Psoas muscle (tissue), 8 donors: ENCODE measurements at places on chromosomes 2 and 18.

DNA sequence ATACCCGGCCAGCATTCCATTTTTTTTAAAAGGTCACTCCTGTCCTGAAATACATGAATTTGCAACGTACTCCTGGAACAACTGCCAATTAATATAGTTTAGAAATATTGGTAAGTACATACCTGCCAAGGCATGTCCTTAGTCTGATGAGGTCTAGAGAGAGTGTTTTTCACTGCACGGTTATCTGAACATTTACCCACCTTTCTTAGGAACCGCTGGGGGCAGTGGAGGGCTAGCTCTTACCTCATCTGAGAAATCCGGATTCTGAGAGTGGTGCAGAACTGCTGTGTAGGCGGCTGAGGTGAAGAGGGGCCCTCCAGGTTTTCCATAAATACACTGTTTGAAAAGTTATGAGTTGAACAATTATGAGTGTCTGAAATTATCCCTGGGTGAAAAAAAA, 133.1 kb upstream of the CCDC195 start:
- DNase-seq: no peak

GRCh38 chr2:133885847-133886246, 317.6 kb upstream of the NCKAP5 start:
- DNase-seq: no peak

- no peak for DNase-seq
Measured at GRCh38 chr2:113014067-113014466, 8.8 kb downstream of the IL36A start.

GRCh38 chr2:233367586-233367985, 13.3 kb downstream of the DGKD start:
- DNase-seq: no peak

DNA sequence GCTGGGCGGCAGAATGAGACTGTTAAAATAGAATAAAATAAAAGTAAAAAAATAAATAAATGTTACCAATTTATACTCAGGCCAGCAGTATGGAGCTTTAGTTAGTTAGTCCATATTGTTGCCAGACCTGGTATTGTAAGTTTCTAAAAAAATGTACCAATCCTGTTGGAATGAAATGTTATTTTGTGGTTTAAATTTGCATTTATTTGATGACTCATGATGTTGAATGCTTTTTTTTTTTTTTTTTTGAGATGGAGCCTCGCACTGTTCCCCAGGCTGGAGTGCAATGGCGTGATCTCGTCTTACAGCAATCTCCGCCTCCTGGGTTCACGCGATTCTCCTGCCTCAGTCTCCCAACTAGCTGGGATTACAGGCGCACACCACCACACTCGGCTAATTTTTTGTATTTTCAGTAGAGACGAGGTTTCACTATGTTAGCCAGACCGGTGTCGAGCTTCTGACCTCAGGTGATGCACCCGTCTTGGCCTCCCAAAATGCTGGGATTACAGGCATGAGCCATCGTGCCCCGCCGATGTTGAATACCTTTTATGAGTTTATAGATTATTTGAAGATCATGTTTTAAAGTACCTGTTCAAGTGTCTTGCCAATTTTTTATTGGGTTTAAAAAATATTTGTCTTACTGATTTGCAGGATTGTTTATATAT, 5.7 kb upstream of the PTPRN start:
- no peak for DNase-seq

GRCh38 chr2:199984755-199985154, 29.4 kb downstream of the MAIP1 start:
- no peak for DNase-seq

DNA sequence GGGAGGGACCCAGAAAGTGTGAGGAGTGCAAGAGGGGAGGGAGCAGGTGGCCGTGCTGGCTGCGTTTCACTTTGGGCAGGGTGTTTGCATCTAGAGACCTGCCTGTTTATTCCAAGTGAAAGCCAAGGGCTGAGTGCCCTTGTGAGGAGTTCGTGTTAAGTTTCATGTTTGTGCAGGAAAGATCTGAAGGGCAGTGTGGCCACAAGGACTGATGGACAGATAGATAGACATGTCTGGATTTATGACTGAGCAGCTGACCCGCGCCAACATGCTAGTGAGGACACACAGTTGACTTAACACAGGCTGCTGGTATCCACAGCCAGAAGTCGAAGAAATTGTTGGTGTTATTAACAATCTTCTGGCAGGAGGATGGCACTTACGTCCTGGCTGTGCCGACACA, 387.6 kb upstream of the TNP1 start:
- peak; percentile 80 for DNase-seq

GRCh38 chr18:61965311-61965710, 72.5 kb upstream of the RNF152 start:
- no peak for DNase-seq

GRCh38 chr2:202945497-202945896, 33.4 kb downstream of the CARF start:
- no peak for DNase-seq

DNA sequence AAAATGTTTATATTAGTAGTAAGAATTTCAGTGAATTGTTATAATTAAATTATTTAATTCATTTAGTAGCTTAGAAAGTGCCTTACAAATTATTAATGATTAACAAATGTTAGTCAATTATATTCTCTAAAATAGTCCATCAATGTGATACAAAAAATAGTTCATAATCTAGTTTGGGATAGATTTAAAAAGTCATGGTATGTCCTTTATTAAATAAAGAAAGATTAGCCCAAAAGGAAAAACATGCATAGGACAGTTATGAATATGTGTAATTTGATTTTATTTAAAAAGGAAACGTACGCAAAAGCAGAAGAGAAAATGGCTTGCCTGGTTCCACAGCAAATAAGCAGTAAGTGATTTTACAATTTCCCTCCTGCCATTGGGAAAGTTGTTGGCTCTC, 768.5 kb downstream of the TRIB2 start:
- DNase-seq: no peak

- DNase-seq: no peak
Measured at GRCh38 chr2:21590026-21590690, 466.4 kb downstream of the TDRD15 start.

- no peak for DNase-seq
Measured at GRCh38 chr18:37006742-37007141, 177.8 kb downstream of the KIAA1328 start.

- no peak for DNase-seq
Measured at GRCh38 chr18:35345460-35345921, 1.3 kb upstream of the ZNF24 start.

GRCh38 chr18:25033747-25034471, 318.1 kb downstream of the ZNF521 start:
- DNase-seq: no peak

DNA sequence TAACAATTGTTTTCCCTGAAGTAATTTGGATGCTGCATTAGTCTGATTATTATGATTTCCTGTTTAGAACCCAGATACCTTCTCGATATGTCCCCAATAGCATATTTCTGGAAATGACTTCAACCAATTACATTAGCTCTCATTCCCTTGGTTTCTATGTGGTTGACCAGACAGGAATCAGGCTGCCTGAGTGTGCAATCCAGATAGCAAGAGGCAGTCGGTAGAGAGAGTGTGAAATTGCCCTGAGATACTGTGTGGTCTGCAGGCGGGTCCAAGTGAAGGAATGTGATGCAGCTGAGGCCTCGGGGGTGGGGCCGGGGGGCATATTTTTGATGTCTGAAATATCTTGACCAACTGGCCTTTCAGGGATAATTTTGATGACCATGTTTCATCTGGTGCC, 143.9 kb upstream of the ITGA6 start:
- DNase-seq: no peak

GRCh38 chr2:212124598-212124997, 414.0 kb downstream of the ERBB4 start:
- no peak for DNase-seq

- DNase-seq: no peak
Measured at GRCh38 chr2:242051463-242051862, 181.9 kb downstream of the RTP5 start.

GRCh38 chr18:6404834-6405233, 9.9 kb downstream of the L3MBTL4 start:
- DNase-seq: no peak

DNA sequence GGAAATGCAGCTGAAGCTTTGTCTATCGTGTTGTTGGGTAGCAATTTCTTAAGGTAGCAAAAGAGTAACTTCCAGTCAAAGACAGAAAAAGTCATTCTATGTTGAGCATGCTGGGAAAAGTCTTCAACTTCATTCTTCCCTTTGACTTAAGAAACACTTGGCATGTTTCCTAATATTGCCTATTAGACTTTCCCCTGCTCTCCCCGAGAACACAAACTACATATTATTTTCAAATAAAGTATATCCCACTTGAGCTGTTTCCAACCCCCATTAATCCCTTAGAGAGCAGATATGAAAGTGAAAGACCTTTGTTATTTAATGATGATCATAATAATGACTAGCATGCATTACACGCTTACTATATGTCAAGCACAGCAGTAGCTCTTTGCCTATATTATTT, 136.0 kb upstream of the SPOPL start:
- no peak for DNase-seq

GRCh38 chr18:31512203-31512764, 14.3 kb downstream of the DSG2 start:
- DNase-seq: no peak

DNA sequence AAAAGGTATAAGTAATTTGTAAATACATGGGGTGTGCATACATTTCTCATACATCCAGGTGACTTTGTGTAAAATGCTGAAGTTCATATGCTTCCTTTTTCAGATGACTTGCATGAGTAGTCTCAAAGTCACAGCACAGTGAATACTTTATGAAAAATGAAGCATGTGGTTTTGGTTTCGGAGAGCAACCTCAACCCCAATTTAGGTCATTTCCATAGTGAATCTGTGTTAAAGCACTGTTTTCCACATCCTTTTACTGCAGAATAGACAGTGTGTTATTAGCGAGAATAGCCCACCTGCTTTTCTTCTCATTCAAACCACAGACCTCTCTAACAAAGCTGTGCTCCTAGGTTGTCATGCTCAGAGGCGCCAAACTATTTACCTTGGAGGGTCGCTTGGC, 204.4 kb upstream of the RASGRP3 start:
- no peak for DNase-seq

GRCh38 chr2:227796045-227796711, 17.5 kb upstream of the CCL20 start:
- DNase-seq: no peak

GRCh38 chr2:217799563-217800432, 203.0 kb downstream of the TNS1 start:
- DNase-seq: peak; percentile 62

DNA sequence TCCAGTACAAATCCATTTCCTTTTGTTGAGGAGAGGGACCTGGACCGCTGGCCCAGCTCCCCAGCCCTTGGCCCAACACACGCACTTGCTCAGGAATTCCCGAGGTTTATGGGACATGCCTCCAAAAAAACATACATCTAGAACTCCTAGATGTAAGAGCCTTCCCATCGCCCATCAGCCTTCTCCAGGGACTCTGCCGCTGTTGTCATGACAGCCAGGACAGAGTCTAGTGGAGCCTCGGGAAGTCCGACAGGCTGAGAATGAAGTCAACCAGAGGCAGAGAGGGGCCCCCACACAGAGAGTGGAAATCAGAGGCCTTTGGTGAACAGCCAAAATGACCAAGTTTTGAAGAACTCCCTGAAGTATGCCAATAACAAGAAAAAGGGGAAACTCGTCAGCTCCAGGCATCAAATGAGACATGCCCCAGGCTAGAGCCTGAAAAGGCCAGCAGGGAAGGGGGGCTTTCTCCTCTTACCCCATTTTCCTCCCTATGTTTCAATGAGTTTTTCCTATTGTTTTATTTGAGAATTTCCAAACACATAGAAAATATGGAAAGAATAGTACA, 43.2 kb upstream of the CAB39 start:
- no peak for DNase-seq

- peak; percentile 72 for DNase-seq
Measured at GRCh38 chr18:13222856-13223281, 4.3 kb downstream of the LDLRAD4 start.

GRCh38 chr2:44777537-44777936, 164.0 kb upstream of the SIX3 start:
- DNase-seq: no peak

DNA sequence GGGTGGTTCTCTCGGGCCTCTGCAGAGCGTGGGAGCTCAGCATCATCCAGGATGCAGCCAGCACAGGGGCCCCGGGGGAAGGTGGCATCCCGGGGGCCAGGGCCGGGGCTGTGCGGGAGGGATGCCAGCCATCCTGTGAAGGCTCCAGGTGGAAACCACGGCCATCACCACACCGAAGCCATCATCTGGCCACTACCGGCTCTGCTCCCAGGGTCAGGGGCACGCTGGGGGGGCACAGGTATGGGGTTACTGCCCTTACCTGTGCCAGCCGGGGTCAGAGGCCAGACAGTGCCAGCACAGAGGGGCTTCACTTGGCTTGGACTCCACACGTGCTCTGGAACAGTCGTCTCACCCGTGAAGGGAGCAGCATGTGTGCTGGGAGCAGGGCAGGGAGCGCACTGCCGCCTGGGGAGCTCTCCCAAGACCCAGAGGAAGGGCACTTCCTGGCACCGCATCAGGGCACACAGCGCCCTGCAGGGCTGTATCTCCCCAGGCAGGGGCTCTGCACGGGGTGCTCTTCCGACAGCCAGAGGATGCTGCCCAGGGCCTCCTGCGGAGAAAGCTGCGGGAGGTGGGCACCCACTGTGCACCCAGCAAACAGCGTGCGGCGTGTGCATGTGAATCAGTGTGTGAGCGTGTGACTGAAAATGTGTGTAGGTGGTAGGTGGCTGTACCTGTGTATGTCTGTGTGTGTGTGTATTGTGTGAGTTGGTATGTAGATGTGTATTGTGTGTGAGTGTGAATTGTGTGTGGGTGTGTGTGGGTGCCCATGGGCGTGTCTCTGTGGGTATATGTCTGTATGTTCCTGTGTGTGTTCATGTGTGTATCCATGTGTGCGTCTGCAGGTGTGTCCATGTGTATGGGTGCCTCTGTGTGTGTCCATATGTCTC, 75.0 kb downstream of the PTGR3 start:
- no peak for DNase-seq

GRCh38 chr2:120798567-120799247, 63.0 kb downstream of the GLI2 start:
- no peak for DNase-seq

DNA sequence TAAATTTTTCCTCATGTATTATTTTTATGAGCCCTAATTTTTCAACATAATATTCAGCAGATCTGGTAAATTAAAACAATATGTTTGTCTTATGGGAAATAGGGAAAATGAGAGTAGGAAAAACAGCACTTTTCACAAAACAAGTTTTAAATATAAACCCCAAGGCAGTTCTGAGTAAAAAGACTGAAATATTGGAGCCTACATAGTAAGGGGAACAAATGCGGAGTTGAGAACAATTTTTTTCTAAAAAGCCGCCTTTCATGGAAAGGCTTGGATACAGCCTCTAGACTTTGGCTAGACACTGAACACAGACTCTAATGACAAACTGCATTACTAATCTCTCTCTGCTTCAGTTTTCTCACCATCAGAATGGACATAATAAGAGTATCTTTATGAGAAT, 174.1 kb downstream of the NOL4 start:
- no peak for DNase-seq

GRCh38 chr18:5488844-5489243, 55.0 kb downstream of the EPB41L3 start:
- no peak for DNase-seq

- DNase-seq: peak; percentile 41
Measured at GRCh38 chr2:24830786-24831185, 37.6 kb downstream of the CENPO start.

GRCh38 chr2:170576296-170576695, 138.8 kb upstream of the SP5 start:
- DNase-seq: no peak

GRCh38 chr18:58046794-58047555, 2.9 kb downstream of the NEDD4L start:
- DNase-seq: no peak

GRCh38 chr2:23900541-23901322, 26.2 kb downstream of the ATAD2B start:
- no peak for DNase-seq
